Activated effector memory CD4-positive, alpha-beta T cell treated with Interleukin-2 at 50 U/mL for 16 hours (primary cell): ENCODE measurements at places on chromosomes 5 and 9.

DNA sequence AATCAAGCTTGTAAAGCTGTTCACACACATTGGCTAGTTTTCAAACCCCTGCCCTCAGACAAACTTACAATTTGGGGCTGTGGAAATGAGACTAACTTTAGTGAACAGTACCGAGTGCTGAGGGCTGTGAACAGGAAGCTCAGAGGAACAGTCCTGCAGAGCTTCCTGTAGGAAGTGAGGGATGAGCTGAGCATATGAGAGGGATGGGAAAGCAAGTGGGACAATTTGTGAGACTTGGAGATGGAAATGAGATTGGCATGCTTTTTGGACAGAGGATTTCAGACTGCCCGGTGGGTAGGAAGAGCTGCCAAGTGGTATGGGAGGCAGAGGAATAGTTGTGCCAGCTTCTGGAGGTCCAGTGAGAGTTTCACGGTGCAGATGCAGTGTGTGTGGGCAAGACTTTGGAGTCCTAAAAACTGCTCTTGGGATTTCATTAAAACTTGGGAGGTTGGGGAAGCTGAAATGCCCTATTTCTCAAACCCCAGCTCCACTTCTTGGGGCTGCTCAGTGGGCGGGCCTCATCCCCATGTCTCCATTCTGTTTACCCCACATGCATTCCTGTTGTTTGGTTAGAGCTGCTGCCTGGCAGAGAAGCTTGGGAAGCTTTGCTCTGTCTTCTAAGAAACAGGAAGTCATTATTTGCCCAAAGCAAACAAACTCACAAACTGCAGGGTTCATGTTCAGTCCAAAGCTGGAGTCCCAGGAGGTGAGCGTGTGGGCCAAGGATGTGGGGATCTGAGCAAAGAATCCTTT lies 267.5 kb downstream of the ZSWIM6 start:
- no peak for DNase-seq

- no peak for DNase-seq
These were observed 30.9 kb upstream of the LPAR1 start for GRCh38 chr9:111069183-111069582.

DNA sequence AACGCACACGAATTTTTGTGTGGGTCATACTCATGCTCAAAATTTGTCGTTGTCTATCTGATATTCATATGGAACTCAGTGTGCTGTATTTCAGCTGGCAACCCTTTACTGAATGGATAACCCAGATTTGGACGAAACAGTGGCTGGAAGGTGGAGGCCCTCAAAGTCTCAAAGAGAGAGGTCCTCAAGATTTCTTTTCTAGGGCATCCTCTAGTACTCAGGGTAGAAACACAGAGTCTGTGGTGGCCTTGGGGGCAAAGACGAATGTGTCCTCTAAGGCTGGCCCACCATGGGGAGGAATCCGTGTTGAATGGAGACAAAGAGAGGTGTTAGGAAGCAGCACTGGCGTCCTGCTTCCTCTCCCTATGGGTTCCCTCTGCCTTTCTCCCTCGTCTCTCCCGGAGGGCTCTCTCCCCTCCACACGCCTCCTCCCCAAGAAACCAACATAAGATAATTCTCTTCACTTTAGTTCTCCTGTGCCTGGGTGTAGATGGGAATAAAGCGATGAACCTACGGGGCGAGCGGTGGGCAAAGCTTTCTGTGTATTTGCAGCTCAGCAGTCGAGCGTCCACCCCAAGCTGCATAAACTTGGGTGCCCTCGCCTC lies 333.7 kb downstream of the CWC27 start:
- DNase-seq, result no peak

- no peak for DNase-seq
These were observed 3.1 kb downstream of the MAN2A1 start for GRCh38 chr5:109692852-109693251.

DNA sequence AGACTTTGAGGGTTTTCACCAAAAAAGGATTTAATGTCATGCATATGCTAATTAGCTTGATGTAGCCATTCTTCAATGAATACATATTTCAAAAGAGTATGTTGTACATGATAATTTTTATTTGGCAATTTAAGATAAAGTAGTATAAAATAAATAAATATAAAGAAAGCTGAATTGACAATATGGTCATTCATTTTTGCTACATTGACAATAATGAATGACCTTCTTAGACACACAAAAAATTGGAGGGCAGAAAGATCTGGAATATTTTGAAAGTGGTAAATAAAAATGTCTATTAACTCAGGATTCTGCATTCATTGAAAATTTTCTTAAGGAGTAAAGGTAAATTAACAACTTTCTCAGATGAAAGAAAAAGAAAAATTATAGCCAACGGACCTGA lies 324.8 kb upstream of the FTMT start:
- no peak for DNase-seq

DNA sequence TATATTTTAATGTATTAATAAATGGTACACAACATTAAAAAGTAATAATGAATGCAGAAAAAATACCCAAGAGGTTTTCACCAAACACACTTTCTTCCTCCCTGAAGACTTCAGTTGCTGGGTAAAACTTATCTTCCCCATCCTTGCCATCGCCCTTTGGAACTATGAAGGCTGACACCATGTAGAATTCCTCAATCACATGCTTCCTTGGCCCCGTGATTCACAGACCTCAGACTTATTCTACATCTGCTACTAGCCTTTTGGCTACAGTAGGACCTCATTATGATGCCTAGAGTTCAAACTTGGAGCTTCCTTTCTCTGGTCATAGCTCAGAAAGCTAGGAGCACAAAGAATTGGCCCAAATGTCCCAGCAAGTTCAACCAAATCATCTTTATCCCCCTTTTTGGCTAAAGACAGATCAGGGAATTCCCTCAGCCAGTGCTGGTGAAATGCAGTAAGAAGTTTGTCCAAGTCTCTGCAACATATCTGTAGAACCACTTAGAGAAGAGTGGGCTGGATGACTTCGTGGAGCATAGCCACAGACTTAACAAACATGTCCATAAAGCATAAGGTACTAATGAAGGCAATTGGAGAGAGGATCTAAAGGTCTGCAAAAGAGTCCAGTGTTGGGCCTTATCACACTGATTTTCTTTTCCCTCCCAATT lies 253.5 kb downstream of the SEC61B start:
- DNase-seq, result no peak

GRCh38 chr9:86163503-86163902 lies 64.1 kb upstream of the GOLM1 start:
- no peak for DNase-seq

- DNase-seq, result no peak
These were observed 75.4 kb downstream of the STK32A start for GRCh38 chr5:147310059-147310704.

DNA sequence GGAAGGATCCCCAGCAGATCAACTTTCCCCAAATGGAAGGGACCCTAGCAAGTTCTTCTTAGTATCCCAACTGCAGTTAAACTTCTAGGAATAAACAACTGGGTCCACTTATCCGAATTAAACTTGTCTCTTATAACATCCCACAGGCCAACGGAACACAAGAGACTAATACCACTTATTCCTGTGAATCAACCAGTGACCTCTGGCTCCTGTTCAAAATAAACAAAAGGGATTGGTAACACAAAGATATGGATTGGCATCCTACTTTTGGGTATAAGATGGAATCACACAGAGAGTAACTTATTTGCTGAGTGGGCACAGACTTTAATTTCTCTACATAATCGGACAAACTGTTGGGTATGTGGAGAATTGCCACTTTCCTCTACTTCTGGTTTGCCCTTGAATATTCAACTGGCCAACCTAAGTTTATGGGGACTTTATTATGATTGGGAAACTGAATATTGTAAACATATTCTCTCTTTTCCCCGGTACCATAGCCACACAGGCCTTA lies 12.4 kb upstream of the PAIP1 start:
- DNase-seq, result no peak

DNA sequence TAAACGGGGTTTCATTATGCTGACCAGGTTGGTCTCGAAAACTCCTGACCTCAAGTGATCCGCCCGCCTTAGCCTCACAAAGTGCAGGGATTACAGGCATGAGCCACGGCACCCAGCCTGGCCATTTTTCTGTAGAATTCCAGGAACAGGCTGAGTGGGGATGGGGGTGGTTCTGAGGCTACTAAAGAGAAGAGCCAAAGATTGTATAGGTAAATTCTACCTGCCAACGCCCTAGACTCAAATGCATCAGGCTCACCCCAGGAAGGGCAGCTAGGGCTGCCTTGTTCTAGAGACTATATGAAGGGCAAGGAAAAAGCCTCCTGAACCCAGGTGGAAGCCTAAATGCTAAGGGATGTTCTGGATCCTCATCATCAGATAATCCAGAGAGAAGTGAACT lies 1.6 kb upstream of the C5orf52 start:
- no peak for DNase-seq

DNA sequence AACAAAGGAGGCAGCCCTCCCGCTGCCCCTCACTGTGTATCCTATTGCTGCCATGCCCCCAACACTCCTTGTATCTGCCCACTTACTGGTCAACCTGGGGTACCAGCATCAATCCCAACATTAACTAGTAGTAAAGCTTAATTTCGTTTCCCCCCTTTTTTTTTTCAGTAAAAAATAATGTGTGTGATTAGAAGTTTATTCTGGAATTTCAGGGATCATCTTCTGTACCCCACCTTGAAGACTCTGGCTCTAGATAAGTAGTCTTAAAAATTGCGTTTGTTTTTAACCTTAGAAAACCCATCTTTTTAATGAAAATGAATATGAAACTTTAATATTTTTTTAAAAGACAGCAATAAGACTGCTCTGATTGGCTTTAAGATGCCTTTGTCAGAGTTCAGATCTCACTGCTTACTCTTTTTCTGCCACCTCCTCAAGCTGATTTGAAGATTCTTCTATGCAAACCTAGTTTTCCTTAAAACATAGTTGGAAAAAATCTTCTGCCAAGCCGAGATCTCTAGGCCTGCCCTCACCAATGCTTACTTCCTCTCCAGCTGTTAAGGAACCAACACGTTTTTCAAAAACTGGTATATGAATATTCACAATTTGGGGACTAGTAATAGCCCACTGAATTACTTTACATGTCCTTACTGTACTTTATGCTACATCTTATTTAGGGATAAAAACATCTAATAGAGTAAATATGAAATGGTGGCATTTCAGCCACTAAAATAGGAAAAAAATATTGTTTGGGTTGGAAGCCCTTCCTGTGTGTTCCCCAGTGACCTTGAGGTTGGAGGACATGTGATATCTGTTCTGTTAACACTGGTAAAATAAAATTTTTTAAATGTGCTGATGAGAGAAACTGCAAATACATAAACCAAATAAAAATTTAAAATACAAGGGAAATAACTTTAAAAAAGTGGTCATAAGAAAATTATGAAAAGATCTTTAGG lies 4.0 kb upstream of the RHOBTB3 start:
- no peak for DNase-seq

DNA sequence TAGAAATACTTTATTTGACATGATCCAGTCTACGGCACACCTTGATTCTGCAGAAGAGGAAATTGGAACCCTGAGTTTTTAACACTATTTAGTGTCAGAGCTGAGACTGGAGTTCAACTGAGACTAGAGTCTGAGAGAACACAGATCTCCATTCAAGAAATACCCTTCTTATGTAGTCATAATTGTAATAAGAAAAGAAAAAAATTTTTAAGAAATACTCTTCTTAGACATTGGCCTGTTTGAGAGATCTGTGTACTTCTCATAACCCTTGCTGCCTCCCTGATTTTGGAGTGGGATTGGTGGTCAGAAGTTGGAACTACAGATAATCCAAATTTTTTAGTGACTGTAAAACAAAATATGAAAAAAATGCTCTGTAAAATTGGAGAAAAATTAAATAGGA lies 253.4 kb downstream of the ARRDC3 start:
- no peak for DNase-seq

DNA sequence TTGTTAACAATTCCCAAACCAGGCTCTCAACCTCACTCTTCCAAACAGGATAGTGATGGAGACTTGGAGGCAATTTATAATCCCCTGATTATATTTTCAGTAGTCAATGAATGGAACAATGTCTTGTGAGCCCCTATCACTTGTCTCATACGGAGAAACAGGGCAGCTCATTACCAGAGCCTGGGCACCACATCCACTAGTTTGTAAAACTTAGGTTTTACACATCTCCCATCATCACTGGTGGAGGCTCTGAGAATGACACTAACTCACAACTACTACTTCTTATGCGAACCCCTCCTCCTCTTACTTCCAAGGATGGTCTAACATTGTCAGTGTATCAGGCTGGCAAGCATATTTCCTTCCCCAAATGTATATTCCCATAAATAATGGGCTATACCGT lies 253.7 kb downstream of the EPB41L4A start:
- no peak for DNase-seq

DNA sequence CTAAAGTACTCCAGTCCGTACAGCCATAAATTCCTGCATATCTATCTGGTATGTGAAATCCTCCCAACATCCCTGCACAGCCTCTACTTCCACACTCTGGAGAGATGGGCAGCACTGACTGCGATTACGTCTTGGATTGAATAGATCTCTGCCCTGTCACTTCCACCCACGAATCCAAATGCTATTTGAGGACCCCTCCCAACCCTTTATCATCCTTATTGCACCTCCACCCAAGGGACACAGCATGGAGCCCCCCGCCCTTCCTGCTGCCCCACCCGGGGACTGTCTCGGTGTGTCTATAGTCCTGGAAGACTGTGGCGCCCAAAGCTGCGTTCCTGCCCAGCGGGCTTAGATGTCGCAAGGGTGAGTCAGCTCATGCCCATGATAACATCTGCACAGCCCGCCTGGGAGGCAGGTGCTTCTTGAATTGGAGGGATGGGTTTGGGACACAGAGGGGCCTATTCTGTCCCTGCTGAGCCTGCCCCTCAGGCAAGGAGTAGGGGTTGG lies 105.7 kb upstream of the HAND1 start:
- DNase-seq, result no peak

DNA sequence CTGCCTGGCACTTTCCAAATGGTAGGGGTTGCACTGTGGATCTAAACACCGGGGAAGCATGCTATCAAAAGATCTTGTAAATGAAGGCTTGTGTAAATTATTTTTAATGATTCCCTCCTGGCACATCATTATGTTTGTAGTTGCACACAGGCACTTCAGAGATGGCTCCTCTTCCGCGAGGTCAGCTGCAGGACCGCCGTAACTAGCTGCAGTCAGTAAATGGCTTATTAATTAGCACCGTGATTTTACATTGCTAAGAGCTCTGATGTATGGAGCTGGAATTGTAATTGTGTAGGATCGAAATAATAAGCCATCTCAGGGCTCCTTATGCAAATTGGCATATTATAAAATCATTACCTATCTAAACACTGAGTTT lies 397.6 kb upstream of the IRX1 start:
- DNase-seq, result no peak

GRCh38 chr9:5549658-5550650 lies 39.6 kb downstream of the PDCD1LG2 start:
- no peak for DNase-seq
